ENCODE measurements at places on chromosomes 5 and 9.

- peak; percentile 32 for DNase-seq
Observed at GRCh38 chr5:103394676-103395075, 136.1 kb downstream of the MACIR start.

DNA sequence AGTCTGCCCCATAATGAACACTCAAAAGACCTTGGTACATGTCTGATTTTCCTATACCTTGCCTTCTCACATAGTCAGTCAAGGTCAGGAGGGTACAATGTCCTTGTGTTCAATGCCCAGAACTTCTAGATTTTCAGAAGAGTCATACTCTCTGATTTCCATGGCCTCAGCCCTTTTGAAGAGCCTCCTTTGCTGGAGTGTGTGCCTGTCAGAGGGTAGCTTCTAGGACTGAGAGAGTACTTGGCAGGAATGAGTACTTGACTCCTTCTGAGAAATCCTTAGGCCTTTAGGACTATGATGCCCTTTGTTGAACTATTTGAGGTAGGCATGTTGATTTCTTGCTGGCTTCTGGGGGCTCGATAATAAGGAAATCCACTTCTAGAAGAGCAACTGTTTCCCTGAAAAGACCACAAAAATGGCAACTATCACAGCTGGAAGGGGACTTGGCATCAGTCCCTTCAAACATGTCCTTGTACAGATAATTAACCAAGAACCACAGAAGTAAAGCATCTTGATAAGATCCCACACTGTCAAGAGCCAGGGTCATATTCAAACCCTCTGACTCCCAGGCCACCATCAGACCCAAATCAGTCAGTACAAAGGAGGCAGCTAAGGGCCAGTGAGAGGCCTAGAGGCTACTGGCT, 10.6 kb upstream of the MEGF9 start:
- no peak for DNase-seq

DNA sequence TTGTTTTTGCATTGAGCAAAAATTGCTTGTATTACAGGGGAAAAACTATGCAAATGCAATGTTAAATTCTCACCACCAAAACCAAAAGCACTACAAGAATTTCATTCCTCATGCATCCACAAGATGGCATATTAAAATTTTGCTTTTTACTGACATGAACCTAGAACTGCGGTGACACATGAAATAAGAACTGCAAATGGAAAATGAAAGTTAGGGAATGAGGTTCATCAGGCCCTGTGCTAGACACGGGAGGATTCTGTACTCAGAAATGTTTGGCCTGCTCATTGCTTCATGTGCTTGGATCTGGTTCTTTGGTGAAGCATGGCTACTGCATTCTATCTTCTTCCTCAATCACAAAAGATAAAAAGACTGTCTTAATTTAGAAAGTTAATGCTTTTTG, 9.1 kb upstream of the RFK start:
- DNase-seq: peak; percentile 38

DNA sequence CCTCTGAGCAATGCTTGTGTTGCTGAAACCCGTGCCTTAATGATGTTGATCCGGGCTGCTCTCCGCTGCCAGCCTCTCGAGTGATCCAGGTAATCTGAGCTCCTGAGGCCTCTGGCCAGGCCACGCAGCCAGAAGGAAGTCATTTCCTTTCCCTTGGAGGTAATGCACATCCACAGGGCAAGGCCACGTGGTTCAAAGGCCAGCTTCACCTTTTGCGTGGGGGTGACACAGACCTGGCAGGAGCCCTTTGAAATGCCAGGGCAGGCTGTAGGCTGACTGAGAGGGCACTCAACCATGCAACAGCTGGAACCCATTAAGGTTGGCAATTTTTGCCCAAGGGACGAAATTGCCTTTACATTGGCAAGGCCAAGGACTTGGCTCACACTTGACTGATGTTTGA, 80.4 kb downstream of the LIX1 start:
- no peak for DNase-seq

DNA sequence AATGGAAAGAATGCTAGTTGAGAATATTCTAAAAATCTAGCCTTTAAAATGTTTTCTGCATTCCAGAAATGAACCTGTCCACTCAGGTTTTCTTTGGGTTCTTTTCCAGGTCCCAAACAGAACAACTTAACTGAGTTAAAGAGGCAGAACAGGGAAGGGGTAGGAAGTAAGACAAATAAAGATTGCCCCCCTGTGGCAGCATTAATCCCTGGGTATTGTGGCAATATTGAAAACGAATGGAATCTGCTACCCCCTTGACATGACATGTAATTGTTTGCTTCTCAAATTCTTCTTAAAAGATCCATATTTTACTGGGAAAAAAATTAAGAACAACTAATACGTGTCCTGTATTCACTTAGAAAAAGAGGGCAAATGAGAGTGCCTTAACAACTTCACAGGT, 9.3 kb upstream of the RBM22 start:
- no peak for DNase-seq

- no peak for DNase-seq
Observed at GRCh38 chr5:105812304-105812703, 1858.4 kb downstream of the EFNA5 start.

GRCh38 chr9:4886698-4887097, 94.0 kb downstream of the RCL1 start:
- no peak for DNase-seq

GRCh38 chr5:173689171-173689736, 72.8 kb upstream of the BOD1 start:
- no peak for DNase-seq

GRCh38 chr5:59685793-59686192, 207.7 kb downstream of the PDE4D start:
- peak; percentile 16 for DNase-seq

DNA sequence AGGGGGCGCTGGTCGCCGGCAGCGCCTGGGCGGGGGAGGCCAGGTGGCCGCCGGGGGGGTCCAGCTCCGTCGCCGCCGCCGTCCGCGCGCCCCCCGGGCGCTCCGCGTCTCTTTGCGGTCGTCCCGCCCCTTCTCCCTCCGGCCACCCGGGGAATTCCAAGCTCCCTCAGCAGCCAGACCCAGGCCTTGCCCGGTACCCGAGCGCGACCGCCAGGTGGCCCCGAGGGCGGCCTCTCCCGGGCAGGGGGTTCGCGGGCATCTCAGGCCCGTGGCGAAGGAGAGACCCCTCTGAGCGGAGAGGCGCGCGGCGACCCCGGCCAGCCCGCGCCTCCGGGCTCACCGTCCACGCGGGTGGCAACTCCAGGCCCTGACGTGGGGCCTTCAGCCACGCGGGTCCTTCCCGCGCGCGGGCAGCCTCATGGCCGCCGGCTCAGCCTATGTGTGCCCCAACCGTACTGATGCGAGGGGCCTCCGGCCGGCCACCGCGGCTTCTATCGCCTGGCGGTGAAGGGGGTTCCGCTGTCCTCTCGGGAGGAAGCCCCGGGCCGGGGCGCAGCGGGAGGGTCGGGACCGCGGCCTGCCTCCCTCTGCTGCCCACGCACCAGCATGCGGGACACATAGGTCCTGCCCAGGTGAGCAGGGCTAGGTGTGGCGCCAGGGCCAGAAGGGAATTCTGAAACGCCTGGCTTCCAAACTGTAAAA, 529 bp upstream of the NRARP start:
- DNase-seq: no peak

- no peak for DNase-seq
Observed at GRCh38 chr9:121038362-121038761, 11.7 kb downstream of the C5 start.

DNA sequence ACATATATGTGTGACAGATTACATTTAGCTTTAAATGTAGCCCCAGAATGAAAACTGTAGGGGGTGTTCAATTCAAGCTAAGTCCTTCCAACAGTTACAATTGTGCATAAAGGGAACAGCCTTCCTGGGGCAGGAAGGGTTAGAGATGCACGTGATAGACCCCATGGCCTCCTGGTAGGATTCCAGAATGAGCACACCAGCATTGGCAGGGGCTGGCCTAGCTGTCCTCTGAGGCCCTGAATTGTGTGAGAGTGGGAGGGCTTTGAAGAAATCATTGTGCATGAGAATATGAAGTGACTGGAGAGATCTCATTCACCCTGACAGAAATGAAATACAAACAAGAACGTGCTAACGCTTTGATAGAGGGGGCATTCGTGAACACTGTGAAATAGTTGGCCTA, 663.8 kb upstream of the KLF4 start:
- DNase-seq: no peak

DNA sequence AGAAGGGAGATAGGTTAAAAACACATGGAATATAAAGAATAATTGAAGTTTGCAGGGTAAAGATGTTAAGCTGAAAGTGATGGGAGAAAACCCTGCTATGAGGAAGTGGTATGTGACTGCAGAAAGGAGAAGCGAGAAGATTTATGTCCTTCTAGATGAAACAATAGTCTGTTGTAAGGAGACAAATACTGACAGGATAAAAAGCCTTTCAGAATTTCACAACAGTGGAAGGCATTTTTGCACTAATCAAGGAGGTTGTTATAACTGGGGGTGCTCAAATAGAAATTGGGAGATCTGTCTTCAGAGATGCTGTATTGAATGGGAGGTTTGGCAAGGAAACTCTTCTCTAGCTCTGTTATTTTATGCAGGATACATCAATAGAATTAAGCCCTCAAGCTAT, 69.6 kb downstream of the NMUR2 start:
- no peak for DNase-seq

DNA sequence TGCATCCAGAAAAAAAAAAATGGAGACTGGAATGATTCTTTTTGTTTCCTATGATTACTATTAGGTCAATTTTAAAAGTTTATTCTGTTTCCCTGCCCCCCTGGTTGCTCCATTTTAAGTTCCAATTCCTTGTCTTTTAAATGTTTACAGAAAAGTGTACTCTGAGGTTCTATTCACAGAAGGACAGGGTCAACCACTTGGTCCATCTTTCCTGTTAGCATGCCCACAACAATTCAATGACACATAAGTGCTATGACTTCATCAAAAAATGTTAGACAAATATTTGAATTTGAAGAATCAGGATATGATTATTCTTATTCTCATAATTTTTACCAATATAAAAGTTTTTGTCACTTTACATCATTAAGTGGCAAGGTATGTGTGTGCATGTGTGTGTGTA, 123.7 kb downstream of the PDE4D start:
- no peak for DNase-seq

GRCh38 chr9:125527471-125528002, 179.5 kb downstream of the MAPKAP1 start:
- no peak for DNase-seq

- no peak for DNase-seq
Observed at GRCh38 chr5:23223846-23224245, 283.6 kb upstream of the PRDM9 start.

DNA sequence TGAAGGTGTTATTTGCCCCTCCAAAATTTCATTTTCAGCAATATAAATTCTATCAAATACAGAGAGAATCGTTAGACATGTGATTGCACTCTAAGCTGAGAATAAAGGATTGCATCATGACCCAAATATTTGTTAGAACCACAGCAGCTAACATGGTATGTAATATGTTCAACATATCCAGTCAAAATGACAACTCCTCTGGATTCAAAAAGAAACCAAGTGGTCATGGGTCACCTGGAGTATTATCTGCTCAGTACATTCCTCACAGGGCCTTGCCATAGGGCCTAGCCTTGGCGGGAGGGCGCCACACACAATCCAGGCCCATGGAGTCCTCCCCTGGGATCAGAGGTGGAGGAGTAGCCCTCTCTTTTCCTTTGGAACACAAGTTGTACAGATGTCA, 179.2 kb downstream of the HSD17B3 start:
- DNase-seq: no peak

GRCh38 chr9:91534374-91534773, 110.7 kb upstream of the NFIL3 start:
- no peak for DNase-seq

DNA sequence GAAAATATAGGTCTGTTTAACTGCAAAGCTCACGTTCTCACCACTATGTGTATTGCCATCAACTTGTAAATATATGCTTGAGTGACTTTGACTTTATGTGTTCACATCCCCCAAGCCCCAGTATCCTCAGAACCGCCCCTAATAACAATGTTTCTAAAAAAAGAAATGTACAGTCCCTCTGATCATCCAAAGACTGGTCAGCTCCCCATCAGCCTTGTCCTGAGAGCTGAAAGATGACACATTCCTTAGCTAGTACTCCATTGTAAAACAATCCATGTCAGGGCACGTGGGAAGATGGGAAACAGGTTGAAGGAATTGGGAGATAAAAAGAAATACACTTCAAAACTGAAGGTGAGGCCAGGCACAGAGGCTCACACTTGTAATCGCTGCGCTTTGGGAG, 279.4 kb upstream of the WWC1 start:
- no peak for DNase-seq

- no peak for DNase-seq
Observed at GRCh38 chr5:61587125-61587524, 255.1 kb downstream of the ZSWIM6 start.

- no peak for DNase-seq
Observed at GRCh38 chr5:124575725-124576124, 170.7 kb downstream of the ZNF608 start.

- no peak for DNase-seq
Observed at GRCh38 chr5:155053501-155053900, 39.9 kb downstream of the KIF4B start.

DNA sequence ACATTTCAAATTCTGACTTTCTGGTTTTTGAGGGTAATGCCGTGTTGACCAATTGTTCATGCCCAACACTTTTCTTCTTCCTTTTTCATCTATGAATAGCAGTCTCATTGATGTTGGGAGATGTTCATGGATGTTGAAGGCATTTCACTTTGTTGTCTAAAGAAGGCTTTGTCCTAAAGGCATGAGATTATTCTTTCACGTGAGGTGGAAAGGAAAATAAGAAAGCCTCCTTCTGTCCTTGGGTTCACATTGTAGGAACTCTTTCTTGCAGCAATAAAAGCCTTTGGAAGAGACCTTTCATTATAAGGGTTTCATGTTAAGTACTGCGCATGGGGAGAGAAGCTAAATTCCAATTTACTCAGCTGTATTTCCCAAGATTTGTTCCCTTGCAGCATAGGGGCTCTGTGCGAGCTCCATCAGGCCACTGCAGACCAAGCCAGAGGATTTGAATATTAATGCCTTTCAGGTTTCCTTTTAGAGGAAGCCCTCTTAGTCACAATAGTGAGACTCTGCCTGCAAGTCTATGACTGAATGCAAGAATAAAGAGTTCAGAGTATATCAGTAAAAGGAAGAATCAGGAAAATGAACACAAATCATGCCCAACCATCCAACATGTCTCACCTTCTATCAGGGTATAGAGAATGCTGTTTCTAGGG, 274.6 kb downstream of the TMEM38B start:
- no peak for DNase-seq

DNA sequence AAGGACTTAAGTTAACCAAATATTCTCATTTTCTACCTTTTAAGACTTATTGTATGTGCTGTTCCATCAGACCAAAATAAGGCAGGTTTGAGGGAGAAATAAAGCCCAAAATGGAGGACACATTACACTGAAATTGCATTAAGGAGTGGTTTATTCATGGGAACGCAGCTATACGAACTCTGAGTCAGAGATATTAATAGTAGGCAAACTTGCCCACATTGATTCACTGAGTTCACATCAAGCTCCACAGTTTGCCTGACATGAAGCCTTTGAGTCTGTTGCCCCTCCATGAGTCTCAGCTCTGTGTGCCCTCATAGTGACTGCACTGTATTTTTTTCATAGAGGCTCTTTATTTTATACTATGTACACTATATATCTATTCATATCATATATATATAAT, 135.0 kb upstream of the SNX2 start:
- no peak for DNase-seq

- no peak for DNase-seq
Observed at GRCh38 chr9:16670791-16671190, 199.7 kb downstream of the BNC2 start.
